Left colon (tissue), 2 donors: ENCODE measurements at places on chromosomes 4 and X. TPM values are rescaled to one million over a fixed set of nuclear protein-coding genes. Genes with fewer than 3 reads are reported as not detected.

The GABRG1 gene
- total RNA-seq, result 0.03 TPM

The GUCY1A1 gene
- total RNA-seq, result 2.7 TPM

The EFHC2 gene
- 1.9 TPM for total RNA-seq

The ARHGAP24 gene
- total RNA-seq, result 6.0 TPM

The BANK1 gene
- 1.2 TPM for total RNA-seq

The NAP1L2 gene
- 2.8 TPM for total RNA-seq

The FAM241A gene
- 1.6 TPM for total RNA-seq

The F8A2 gene
- not detected for total RNA-seq

DNA sequence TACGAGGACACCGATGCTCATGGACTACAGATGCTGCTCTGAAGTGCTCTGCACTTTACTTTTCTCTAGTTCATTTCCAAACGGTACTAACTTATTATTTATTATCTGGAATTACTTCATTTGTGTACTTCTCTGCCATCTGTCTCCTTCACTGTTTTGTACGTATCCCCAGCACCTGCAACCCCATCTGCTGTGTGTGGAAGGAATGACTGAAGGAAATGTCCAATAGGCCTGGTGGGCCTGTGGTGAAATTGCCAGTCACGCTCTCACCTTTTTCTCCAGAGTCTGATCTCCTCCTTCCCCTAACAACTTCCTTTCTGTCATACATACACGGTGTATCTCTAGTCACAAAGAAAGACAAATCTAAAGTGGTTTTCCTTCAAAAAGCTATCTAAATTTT lies 12.9 kb downstream of the TMEM154 start:
- no peak for DNase-seq

DNA sequence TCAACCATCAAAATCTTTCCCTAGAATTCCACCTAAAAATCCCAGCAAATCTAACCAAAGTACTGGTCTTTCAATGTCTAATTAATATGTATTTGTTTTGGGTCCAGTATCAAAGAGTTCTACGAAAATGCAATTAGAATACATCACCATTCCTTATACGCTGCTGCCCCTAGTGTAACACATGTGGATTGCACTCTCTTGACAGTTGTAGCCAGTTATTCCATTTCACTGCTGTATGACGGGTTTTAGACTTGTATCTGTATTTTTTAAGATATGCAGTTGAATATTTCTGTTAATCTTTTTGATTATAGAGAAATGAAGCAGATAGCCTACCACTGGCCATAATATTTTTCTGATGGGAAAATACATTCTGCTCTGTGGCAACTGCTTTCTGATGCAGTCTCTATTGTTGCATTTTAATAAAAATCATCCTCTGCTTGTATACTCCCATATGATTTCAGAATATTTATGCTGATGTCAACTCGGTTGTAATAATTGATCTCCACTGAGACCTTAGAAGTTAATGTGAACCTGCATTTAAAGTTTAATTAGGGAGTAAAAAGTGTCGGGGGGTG lies 17.1 kb upstream of the PAGE2B start:
- DNase-seq, result peak; percentile 13

DNA sequence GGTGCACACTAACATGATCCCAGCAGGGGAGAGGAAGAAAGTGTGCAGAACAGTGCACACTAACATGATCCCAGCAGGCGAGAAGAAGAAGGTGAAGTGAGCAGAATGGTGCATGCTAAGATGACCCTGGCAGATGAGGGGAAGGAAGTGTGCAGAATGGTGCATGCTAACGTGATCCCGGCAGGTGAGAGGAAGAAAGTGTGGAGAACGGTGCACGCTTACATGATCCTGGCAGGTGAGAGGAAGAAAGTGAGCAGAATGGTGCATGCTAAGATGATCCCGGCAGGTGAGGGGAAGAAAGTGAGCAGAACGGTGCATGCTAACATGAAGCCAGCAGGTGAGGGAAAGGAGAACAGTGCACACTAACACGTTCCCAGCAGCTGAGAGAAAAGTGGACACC lies 83.7 kb downstream of the ACOX3 start:
- no peak for DNase-seq

DNA sequence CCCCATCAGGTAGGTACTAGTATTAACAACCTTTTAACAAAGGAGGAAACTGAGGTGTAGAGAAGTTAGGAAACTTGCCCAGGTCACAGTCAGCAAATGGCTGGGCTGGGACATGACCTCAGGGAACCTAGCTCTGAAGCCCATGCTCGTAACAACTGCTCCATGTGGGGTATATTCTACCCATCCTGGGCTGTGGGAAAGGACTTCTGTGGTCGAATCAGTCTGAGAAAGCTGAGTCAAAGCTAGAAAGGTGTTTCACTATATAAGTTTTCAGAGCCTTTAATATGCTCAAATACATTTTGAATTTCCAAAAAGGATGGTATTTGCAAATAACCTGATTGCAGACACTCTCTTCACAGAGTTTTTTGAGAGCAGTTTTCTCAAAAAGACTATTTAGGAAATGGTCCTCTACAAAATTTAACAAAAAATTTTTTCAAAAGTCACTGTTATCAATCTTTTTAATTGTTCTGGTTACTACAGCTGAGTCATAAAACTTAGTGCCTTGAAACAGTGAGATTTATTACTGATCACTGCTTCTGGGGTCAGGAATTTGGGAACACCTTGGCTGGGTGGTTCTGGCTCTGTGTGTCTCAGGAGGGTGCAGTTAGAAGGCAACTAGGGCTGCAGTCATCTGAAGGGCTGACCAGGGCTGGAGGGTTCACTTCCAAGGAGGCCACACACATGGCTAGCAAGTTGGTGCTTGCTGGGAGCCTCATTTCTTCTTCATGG lies 53.6 kb downstream of the NSG1 start:
- DNase-seq, result no peak

DNA sequence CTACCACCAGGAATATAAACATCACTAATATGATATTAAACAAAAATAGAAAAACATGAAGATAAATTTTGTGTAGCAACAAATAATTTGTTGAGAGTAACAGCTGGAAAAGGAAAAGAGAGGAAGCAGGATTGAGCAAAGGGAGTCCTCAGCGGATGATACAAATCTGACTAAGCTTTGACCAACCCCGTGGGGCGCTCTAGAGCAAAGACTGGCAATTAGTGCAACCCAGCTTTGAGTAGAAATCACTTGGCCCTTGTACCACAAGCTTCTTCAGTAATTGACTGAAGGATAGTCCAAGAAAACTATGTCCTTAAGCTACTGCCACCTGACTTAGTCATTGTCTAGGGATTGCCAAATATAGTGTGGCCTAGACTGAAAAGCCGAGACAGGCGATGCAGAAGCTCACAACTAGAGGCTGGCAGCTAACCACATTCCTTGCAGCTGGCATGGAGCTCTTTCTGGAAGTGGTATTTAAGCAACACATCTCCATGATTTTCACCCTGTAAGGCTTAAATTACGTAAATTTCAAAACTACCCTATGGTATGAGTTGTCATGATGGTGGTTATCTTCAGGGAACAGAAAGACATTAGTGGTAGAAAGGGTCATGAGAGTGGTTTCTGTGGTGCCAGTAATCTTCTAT lies 396.0 kb downstream of the PDGFC start:
- DNase-seq, result no peak

DNA sequence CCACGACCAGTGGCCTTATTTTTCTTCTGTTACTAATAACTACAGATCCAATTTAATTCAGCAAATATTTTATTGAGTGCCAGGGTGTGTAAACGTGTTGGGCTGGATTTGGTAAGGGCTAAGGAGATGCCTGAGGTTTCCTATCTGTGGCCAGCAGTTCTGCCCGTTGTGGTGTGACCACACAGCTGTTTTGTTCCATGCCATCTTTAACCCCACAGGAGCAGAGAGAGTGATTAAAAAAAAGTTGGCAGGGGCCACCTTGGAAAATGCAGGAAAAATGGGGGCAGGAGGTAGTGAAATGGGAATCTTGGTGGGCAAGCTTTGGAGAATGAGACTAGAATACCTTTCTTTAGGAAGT lies 1.1 kb downstream of the PLAC8 start:
- DNase-seq, result no peak

DNA sequence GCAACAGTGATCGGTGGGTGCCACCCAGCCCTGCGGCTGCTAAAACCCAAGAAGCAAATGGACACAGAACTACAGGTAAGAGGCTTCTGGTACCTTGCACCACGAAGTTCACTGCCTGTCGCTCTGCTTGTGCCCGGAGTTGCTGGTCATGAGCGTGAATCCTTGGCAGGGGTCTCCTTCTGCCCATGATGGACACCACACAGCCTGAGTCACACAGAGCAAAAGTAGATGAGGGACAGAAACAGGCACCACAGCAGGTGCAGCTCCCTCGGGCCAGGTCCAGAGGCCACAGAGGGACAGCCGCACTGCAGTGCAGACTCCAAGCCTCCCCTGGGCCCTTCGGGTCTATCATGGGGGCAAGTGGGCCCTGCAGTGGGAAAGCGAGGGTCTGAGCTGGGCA lies 22.4 kb downstream of the NAT8L start:
- no peak for DNase-seq

DNA sequence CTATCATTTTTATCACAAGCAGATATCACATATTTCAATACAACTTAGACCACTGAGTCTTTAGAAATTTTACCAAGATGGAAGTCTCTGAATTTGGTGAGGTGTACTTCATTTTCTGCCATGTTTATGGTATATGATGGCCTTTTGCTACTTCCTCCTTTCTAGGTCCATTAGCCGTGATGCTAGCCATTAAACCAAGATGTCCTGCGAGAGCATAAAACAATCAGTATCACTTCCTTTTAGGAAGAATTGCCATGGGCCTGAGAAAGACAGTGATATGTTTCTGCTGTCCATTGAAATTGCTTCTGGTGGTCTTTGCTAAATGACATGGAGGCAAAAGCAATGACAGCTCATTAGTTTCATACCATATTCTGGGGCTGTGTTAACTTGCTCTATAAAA lies 1851.7 kb upstream of the IGFBP7 start:
- DNase-seq, result no peak

- no peak for DNase-seq
Measured at GRCh38 chrX:102739657-102740056, 19.1 kb downstream of the GPRASP3 start.

DNA sequence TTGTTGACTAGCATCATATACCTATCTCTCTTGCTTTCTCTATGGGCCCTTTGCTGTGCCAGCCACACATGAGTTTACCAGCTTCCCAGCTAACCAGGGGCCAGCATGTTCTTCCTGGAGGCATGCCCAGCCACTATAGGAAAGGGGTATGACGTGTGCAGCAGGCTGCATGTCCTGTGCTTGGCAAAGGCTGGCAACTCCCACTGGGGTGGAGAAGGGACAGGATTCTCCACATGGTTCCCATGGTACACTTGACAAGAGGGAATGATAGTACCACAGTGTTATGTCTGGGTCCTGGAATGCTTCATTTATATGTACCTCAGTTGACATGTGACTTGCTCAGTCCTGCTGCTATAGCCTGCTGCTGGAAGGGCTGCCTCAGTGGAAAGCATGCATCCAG lies 78.8 kb downstream of the TMEM164 start:
- no peak for DNase-seq

- no peak for DNase-seq
Measured at GRCh38 chr4:52714597-52715254, 36.5 kb downstream of the ERVMER34-1 start.

- DNase-seq, result peak; percentile 37
Measured at GRCh38 chr4:147683188-147683591, 773 bp downstream of the PRMT9 start.

DNA sequence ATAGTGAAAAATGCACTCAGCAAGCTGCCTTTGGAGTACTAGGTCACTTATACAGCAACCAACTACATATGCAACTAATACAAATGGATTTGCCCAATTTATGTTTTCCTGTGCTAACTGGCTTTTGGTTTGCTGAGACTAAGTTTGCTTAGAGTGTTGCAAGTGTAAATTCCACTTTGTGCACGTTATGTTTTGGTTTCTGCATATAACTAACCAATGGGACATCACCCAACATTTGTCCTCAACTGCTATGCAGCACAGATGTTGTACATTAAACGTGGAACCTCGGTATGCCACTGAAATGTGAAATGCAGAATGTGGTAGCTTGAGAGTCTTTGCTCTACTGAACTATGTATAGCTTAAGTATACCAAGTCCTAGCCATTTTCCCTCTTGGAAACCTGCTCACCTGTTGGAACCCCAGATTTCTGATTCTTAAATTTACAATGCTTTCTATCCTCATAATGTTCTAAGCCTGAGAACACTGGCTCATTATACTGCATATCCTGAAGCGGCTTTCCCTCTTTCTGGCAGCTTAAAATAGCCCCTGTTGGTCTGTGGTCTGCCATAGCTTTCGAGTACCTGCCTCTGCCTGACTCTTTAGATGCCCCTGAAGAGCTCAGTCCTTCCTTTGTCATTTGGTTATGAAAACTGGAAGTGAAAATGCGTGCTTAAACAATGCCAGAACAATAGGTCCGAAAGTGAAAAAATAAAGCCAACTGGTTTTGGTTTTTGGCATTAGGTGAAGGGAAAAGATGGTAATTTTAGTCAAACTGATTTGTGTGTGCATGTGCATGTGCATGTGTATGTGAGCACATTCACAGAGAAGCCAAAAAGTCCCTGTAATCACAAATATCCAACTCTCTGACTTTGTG lies 158.0 kb downstream of the SH2D1A start:
- no peak for DNase-seq

DNA sequence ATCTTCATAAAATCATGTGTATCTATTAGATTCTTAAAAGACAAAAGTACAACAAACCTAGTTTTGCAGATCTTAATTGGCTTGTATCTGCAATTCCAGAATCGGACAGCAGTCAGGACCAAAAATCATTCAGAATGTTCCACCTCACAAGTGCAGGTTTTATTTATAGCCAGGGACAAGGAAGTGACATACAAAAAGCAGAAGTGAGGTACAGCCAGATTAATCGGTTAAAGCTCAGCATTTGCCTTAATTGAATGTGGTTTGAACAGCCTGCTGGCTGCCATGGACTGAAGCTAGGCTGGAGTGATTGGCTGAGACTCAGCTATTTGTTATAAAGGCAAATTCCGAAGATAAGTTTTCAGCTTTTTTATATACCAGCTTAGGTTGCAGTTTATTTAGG lies 932.6 kb downstream of the C4orf33 start:
- DNase-seq, result no peak

DNA sequence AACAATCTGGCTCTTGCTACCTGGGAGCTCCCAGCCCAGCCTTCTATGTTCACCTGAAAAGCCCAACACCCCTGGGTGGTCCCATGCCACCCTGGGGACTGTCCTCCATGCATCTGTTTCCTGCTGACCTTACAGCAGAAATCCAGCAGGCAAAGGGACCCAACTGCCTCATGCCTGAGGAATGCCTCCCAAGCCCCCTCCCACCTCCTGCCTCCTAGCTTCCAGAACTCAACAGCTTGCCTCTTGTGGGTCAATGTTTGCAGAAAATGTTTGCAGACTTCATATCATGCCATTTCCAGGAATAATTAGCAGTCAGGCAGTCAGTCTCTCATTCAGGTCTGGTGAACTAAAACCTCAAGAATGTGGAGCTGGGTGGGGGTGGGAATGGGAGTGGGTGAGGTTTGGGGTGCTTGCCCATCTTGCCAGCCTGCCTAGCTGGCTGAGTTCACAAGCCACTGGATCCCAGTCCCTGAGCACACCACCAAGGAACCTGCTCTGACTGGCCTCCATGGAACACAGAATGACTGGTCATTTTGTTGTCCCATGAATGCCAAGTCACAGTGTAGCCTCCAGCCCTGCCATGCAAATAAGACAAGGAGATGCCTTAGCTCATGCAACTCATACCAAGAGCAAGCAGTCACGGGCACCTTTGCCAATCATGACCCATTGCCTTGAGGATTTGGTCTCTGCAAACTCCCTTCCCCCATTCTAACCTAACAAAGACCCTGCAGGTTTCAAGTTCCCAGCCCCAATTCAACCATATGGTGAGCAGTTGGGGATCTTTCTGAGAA lies 12.1 kb upstream of the PLAC1 start:
- DNase-seq, result no peak

GRCh38 chr4:152112887-152113286 lies 352.1 kb upstream of the GATB start:
- no peak for DNase-seq
